ENCODE measurements at places on chromosomes 11 and 22.

DNA sequence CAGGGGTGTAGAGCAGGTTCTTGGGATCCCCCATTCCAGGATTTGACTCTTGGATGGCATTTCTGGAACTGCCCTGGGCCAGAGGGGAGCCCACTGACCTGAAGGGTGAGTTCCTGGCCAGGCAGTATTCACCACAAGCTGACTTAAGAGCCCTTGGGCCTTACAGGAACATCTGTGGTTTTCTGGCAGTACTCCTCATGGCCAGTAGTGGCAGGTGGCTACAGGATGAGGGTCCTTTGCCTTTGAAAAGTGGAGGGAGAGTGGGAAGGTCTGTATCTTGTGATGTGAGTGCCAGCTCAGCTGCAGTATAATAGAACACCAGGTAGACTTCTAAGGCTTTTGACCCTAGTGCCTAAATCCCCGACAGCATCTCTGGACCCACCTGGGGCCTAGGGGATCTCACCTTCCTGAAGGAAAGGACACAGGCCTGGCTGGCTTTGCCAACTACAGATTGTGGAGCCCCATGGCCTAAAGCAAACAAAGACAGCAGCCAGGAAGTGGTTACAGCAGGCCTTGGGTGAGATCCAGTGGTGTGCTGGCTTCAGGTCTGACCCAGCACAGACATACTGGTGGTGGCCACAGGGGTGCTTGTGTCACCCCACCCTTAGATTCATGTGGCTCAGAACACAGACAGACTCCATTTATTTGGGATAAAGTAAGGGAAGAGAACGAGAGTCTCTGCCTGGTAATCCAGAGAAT, 9.0 kb downstream of the OR51S1 start:
- no peak for DNase-seq

DNA sequence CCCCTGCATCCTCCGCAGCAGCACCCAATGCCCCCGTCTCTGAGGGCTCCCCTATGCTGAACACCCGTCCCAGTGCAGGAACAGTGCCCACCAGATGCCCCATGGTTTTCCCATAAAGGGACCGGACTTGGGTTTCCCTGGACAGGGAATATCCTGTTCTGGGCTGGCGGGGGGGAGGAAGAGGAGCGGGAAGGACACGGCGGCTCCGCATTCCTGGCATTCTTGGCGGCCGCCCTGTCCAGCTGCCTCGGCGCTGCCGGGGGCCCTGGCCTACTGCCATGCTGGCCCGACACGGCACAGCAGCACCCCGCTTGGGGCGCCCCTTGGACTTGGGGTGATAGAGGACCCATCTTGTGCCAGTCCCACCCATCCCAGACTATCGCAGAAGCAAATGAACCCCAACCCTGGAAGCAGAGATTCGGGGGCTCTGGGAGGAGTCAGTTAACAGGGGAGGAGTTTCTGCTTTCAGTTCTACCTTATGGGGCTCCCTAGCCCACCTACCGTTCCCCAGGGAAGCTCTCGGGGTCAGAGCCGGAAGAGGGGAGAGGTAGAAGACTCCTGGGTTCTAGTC, 23.7 kb upstream of the CBX7 start:
- DNase-seq: no peak

- no peak for DNase-seq
Observed at GRCh38 chr22:30212996-30213441, 33.5 kb downstream of the LIF start.

DNA sequence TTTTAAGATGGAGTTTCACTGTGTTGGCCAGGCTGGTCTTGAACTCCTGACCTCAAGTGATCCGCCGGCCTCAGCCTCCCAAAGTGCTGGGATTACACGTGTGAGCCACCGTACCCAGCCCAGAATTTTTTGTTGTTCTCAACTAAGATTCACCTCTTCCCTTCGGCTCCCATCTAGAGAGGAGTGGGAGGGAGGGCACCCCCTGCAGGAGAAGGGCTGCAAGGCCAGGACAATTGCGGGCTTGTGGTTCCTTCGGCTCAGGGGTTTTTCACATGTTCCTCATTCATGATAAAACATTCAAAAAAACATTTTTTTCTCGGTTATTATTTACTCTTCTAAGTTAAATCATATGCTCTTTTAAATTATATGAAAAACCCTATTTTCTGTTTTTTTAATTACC, 201.1 kb upstream of the LRRC4C start:
- DNase-seq: no peak

GRCh38 chr11:106670069-106670468, 348.2 kb downstream of the GUCY1A2 start:
- no peak for DNase-seq

GRCh38 chr22:32569956-32570355, 95.3 kb downstream of the FBXO7 start:
- no peak for DNase-seq

DNA sequence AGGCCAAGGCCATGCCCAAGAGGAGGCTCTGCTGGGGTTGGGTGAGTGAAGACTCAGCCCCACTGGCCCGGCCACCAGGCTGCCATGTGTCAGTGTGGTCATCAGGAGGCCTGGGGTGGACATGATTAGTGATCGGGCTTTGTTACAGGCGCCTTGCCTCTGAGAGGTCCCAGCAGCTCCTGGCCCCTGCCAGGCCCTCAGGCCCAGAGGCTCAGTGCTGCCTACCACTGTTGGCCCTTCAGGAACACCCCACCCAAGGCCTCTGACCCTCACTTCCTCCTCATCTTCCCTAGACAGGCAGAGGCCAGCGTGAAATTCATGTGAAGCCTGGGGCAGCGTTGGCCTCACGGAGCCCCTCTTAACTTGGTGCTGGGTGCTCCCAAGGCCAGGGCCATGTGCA, 2.2 kb downstream of the MRPL23 start:
- no peak for DNase-seq

- no peak for DNase-seq
Observed at GRCh38 chr22:47294576-47294975, 532.1 kb downstream of the TBC1D22A start.

GRCh38 chr11:62805961-62806441, 761 bp upstream of the NXF1 start:
- DNase-seq: no peak

- DNase-seq: no peak
Observed at GRCh38 chr11:116221351-116221750, 551.4 kb downstream of the BUD13 start.

GRCh38 chr11:79151396-79151795, 289.4 kb downstream of the TENM4 start:
- no peak for DNase-seq

DNA sequence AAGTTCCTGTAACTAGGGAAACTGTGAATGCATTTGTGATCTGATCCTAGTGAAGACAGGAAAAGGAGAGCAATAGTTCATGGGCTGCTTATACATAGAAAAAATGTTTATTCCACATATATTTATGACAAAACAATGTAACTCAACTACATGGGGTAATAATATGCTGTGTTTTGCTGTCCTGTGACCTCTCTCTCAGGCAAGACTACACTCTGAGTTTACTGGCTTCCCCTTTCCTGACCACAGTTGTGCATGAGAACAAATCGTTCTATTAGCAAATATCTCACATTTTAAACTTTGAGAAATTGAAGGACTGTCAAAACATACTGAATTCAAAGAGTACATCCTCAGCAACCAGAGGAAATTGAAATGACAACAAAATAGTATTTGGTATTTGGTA, 161.9 kb upstream of the TRPC6 start:
- DNase-seq: no peak

GRCh38 chr22:35442471-35442870, 42.5 kb downstream of the MCM5 start:
- no peak for DNase-seq

Data from Ammon's horn (tissue), 1 donor.